ENCODE measurements at places on chromosomes 3 and 15.

GRCh38 chr15:31758126-31758525 lies 272.2 kb upstream of the CHRNA7 start:
- DNase-seq, result peak; percentile 0

GRCh38 chr3:116039651-116039985 lies 405.7 kb downstream of the LSAMP start:
- no peak for DNase-seq

- DNase-seq, result no peak
These were observed 20.5 kb upstream of the STAG1 start for GRCh38 chr3:136772709-136773108.

DNA sequence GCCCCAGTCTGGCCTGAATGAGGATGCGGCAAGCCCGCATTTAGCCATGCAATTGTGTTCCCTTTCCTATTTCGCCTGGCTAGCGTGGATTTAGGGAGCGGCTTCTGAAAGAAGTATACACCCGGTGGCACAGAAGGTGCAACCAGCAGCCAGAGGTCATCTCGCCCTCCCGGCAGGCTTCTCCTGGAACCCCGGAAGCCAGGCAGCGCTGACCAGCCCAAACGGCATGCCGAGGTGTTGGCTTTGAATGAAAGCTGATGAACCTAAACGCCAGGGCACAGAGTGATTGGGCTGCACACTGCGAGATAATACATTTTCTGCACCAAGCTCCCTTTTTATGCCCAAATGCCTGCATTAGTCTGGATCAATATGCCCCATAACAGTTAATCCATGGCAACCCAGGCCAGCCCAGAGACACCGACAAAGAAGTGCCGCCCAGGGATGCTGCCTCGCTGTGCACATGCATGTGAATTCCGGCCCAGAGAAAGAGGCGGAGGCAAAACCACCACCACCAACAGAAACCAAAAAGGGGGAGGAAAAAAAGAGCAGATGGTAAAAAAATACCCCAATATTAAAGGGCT lies 1.4 kb downstream of the SRGAP3 start:
- DNase-seq, result no peak

DNA sequence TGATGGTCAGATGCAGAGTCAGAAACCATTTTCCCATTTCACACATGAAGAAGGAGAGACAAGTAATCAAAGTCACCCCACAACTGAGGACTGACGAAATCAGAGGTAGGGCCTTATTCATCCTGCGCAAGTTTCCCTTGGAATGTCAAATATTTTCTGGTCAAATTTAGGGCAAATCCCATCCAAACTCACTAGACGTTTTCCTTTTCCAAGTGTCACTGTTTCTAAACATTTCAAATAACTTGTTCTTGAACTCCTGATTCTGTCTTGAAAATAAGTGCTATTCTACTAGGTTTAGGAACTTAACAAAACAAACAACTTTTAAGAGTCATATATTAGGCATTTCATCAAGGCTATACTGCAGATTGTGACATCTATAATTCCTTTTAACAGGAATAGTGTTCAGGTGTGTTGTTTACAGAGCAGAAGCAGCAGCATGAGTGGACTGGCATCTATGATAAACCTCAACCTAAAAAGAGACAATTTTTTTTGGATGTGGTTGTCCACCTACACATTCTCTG lies 40.7 kb downstream of the SUMF1 start:
- no peak for DNase-seq

DNA sequence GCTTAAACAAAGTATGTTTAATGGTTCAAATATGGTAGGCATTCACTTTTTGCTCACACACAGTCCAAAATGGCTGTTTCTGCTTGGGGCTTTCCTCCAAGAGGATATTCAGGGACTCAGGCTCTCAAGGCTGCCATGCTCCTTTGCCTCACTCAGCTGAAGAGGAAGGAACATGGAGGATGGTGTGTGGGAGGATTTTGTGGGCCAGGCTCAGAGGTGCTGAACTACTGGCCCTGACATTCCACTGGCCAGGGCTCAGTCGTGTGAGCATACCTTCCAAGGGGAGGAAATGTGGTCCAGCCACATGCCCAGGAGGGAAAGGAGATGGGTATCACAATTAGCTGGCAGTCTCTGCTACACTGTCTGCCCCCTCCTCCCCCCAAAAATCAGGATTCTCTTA lies 8.7 kb downstream of the PXYLP1 start:
- no peak for DNase-seq

GRCh38 chr3:58989163-58989562 lies 60.7 kb downstream of the CFAP20DC start:
- peak; percentile 50 for DNase-seq

DNA sequence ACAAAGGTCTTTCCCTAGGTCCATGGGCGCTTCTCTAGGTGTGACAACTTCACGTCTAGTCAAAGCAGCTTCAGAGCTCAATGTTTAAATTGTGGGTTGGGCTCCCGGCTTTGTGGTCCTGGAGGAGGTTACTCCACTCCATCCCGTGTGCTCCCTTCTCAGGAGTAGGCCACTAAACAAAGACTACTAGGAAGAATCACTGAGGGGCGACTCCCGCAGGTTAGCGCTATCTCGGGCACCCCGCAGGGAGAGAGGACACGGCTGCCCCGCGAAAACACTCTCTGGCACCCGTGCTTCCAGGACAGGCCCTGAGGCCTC lies 500 bp downstream of the PARP6 start:
- DNase-seq, result peak; percentile 16

DNA sequence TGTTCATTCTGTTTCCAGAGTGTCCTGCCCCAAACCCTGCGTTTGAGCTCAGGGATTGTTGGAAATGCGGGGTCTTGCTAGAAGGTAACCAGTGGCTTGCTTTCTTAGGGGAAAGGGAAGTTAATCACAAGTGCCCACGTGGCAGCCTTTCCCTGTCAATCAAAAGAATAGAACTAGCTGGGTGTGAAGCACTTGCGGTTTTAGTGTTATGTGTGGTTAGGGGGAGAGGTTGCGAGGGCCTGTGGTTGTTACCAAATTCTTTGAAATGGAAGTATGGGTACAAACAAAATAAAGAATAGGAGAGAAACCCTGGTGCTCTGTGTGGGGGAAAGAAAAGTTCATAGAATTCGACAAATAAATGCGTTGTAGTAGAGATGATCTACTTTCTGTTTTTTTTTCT lies 67.6 kb downstream of the FNDC3B start:
- DNase-seq, result peak; percentile 67

- DNase-seq, result no peak
These were observed 7.4 kb upstream of the SLCO2A1 start for GRCh38 chr3:134037168-134037567.

GRCh38 chr3:156140001-156140595 lies 19.7 kb downstream of the KCNAB1 start:
- no peak for DNase-seq

GRCh38 chr3:30770387-30770786 lies 124.1 kb downstream of the GADL1 start:
- DNase-seq, result peak; percentile 95

GRCh38 chr15:40108061-40108854 lies 421 bp downstream of the BMF start:
- DNase-seq, result peak; percentile 68

DNA sequence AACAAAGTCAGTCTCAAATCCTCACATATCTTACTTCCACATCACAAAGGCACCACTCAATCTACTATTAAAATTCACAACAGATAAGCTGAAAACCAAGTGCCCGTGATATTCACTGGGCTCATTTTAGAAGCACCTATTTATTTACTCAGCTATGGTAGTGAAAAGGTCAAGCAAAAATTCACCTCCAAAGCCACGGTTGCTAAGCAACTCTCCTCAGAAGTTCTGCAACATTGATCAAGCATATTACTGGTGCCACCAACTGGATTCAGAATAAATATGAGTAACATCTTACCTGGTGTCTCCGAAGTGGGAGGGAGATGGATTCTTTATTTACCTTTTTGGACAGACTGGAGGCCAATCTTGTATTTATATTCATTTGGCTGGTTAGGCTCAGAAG lies 714.8 kb downstream of the FHIT start:
- no peak for DNase-seq

DNA sequence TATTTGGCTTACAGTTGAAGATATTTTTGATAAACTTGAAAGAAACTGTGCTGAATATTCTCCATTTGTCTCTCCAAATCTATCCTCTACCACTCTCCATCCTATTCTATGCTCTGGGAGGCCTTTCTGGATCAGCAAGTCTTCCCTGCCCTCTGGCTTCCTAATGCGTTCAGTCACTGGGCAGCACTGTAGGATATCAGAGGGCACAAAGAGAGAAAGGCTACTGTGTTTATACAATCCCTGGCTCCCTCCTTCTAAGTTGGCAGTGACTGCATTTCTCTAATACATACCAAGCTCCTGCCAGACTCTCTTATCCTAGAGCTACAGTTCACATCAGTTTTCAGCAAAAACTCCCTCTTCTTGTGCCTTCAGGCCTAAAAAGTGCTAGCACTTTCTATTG lies 102.1 kb upstream of the FHIT start:
- DNase-seq, result no peak

DNA sequence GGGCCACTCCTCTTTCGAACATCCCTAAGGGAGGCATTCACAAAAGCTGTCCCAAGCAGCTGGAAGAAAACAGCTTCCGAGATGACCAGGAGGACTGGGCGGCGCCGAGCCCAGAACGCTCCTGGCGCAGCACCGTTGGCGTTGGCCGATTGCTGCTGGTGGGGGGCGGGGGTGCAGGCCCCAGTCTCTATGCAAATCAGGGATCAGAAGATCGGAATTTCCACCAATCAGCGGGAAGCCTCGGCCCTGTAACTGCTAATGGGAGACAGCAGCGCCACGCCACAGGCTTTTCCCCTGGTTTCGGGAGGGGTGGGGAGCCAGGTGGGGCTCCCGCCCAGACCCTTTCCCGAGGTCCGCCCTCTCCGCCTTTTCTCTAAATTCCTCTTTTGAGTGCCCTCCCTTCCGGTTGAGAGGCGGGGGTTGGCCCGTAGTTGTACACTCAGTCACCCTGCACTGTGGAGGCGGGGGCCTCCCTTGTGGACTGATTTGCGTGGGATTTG lies 27.0 kb downstream of the HMCES start:
- DNase-seq, result no peak

DNA sequence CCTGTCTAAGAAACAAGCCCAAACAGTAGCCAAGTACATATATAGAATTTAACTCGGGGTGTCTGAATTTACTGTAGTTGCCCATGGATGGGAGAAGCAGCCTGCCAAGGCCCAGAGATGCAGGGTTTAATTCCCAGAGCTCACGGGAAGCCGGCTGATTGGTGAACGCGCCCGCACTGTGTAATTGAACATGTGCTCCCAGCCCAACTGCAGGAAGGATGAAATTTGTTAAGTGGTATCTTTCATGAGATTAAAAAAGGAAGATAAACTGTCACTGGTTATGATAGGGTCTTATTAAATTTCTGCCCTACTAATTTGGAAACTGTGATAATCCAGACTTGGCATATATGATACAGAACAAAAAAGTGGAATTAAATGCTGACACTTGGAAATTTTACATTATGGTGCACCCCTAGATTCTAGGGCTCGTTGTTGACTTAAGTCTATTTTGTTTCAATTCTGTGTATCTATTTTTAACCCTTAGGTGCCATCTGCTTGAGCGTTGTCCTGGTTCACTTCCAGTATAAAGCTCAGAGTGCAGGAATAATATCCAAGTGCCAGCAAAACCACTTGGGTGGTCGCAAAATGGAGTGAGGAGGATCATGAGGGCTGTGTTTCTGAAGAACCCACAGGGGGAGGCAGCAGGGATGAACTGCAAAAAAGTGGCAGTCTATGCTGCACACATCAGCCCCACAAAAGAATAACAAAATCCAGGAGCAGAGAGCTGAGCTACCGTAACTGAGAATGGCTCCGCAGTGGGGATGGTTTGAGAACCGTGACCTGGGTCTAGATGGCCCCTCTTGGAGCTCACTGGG lies 13.8 kb upstream of the TMC3 start:
- DNase-seq, result no peak

- peak; percentile 85 for DNase-seq
These were observed 86.8 kb downstream of the CCK start for GRCh38 chr3:42179110-42179725.

- DNase-seq, result no peak
These were observed 619.5 kb downstream of the MAGI1 start for GRCh38 chr3:65419233-65419632.

GRCh38 chr15:32701863-32702262 lies 15.9 kb upstream of the GREM1 start:
- no peak for DNase-seq

- no peak for DNase-seq
These were observed 84.6 kb downstream of the NUP210 start for GRCh38 chr3:13335503-13335902.
